ENCODE measurements at places on chromosomes 7 and 10.

DNA sequence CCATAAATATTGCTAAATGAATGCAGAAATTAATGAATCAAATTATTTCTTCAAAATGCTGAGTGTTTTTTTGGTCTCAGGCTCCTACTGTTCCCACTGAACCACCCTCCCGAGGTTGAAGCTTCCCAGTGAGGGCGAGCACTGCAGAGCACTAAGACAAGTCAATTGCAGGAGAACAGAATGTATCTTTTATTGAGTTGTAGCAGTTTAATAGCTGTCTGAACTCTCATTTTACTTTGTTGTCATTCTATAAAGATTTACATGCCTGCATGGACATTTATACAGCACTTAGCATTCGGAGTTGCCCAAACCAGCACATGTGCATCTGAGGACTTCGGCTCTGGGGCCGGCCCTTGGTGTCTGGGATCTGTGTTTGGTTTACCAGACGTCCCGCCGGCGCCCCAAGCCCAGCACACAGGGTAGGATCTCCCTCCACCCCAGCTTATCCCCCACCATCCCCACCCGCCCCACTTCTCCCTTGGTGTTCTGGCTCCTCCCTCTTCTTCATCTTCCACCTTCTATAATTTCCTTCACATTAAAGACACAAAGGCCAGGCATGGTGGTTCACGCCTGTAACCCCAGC, 211.0 kb upstream of the SH2B2 start:
- DNase-seq: no peak

GRCh38 chr7:55531536-55531935, 40.8 kb downstream of the VOPP1 start:
- no peak for DNase-seq

- no peak for DNase-seq
These were observed 10.0 kb upstream of the IFIT5 start for GRCh38 chr10:89404104-89405047.

DNA sequence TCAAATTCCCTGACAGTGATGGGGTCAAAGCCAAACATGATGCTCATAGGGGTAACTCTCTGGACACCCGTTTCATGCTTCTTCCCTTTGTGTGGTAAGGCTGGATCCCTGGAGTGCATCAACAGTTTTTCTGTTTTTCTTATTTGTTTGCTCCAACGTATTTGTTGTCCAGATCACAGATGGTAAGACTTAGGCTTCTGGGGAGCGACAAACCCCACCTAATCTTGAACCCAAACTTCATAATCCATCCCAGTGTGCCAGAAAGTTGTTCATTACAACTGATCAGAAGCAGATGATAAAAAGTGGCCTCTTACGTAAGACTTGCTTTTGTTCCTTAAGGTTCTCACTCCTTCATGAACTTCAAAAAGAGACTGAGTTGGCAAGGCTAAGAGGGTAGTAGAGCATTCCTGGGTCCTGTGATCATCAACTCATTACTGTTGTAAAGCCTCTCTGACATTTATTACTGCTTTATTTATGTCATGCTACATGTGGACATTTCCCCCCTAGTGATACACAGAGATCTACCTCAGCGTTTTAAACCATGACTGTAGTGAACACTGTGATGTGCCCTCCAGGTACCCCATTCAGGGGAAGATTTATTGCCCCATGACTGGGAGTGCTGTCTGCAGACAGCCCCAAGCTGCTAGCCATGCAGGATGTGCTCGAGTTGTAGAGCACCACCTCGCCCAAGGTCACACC, 125.6 kb downstream of the CCDC71L start:
- DNase-seq: no peak

DNA sequence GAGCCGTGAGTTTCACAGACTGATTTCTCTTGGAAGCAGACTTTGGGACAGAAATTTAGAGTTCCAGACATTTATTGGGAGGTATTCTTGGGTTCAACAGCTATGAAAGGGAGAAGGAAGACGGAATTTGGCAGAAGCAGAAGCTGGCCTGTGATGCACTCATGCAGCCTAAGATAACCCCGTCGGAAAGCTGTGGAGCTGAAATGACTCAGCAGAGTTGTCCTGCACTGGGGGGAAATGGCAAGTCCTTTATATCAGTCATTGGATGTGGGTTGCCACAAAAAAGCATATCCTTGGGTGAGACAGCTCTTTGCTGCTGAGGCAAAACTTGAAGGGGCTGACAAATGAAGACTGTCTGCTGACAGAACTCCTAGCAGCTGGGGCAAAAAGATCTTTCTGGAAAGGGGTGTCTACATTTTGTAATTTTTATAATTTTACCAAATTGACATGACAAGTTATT, 11.5 kb upstream of the MICU1 start:
- no peak for DNase-seq

GRCh38 chr7:140322759-140323158, 75.6 kb downstream of the SLC37A3 start:
- no peak for DNase-seq

DNA sequence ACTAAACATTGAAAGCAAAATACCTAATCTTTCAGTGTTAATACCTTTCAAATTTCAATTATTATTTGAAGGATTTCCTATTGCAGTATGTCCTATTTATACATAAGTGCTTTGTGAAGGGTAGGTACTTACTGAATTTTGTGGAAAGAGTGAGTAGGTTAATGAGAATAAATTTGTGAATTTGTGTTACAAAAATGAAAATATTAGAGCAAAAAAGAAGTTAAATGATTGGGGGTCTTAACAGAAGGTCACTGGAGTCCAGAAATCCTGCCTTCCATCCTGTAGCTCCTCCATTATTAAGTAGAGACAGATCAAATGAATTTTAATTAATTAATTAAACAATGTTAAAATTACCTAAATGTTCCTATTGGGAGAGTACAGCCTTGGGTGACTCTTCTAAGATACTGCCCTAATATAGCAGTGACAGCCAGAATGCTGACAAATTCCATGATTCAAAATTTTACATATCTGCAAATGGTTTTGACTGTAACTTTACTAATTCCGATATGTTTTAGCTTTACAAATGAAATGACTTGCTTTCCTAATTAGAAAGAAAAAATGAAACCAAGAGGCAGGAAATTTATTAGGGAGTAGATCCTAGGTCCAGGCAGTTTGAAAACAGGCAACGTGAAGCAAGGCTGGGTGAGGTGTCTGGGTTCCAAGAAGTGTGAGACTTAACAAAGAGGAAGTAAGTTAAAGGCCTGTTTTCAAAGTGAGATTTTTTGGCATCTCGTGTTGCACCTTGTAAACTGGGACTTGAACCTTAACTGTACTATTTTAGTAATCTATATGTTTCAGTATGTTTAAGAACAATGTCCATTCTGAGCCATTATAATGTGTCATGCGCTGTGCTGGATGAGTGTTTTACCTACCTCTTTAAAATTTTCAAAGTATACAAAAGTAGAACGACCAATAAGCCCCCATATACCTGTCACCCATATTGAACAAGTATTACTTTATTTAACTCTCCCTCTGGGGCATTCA, 1.5 kb downstream of the PIK3CG start:
- DNase-seq: no peak

- no peak for DNase-seq
These were observed 303.7 kb downstream of the BMPER start for GRCh38 chr7:34208878-34209621.

DNA sequence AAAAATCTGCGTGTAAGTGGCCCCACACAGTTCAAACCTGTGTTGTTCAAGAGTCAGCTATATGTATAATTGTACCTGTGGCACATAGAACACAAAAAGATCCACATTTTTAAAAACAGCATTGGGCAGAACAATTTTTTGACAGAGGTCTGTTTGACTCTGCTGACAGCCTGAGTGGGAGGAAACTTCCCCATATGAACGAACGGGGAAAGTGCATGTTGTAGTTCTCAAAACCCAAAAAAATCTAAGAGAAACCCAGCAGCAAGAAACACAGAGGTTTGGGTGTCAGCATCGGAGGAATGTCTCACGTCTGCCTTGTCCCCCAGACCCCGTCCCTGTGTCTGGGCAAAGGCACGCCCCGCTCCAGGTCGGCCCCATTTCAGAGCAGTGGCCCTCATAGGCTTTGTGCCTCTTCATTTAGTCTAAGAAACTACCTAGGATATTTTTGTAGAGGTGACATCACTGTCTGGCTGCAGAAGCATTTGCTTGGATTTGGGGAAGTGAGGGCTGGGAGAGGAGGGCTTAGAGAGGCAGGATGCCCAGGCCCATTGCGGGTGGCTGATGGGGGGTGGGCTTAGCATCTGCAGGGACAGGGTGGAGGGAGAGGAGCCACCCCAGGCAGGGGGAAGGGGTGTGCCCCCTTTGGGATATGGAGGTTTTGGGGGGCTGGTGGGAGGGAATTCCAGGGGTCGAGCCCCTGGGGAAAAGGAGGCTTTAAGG, 11.0 kb downstream of the CUX1 start:
- no peak for DNase-seq

- no peak for DNase-seq
These were observed 10.2 kb downstream of the BZW2 start for GRCh38 chr7:16656141-16656540.

DNA sequence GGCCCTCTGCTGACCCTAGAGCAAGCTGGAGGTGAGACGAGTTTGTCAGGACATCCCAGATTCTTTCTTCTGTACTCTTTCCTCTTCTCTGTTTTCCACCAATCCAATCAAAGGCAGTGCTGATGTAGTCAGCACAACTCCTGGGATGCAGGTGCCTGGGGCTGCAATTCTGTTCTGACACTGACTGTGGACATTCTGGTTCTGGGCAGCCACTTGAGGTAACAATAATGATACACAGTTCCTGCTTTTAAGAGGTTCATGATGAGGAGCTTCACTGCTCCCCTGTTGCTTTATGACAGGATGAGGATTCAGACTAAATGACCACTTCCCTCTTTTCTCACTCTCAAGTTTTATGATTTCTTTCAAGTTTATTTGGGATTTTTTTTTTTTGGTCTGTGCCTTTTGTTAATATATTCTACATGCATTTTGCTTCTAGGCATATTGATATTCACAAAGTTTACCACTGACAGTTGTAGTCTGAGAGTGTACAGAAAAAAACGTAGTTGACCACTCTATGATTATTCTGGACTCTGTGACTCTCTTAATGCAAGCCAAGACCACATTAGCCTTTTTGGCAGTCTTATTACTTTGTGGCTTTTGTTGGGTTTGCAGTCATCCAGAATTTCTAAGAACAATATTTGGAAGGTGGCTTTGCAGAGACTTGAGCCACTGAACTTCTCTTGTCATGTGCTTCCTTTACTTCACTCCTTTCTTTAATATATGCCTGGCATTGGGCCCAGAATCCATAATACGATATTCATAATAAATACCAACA, 247.6 kb downstream of the AUTS2 start:
- DNase-seq: no peak

DNA sequence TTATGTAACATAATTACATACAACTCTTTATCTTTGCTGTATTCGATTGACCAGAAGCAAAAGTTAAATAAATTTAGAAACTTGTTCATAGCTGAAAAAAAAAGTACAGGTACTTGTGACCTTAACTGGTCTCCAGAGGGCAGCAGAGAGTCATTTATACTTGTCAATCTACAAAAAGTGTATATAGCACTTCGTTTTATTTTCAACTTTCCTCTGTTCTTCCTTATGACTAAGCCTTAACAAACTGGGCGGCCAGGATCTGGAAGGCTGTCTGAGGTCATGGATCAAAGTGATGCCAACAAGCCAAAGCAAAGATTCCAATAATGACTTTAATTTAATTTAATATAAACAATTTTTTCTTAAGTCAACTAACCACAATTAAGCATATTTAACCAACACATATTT, 29.8 kb downstream of the C10orf67 start:
- peak; percentile 10 for DNase-seq

- no peak for DNase-seq
These were observed 224.7 kb downstream of the GLRX3 start for GRCh38 chr10:130360826-130361311.

DNA sequence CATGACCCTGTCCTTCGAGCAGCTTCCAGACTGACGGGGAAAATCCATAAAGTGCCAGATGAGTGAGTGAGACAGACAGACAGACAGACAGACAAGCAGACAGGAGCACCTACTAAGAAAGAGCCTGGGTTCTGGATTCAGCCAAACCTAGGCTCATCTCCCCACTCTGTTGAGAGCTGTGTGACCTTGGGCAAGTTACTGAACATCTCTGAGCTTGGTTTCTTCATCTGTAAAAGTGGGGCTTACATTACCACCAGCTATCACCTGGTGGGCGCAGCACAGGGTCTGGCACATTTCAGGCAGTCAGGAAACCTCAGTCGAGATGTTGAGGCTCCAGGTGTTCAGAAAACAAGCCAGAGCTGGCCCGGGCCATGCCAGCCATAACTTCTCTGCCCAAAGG, 37.6 kb downstream of the C10orf105 start:
- DNase-seq: no peak

DNA sequence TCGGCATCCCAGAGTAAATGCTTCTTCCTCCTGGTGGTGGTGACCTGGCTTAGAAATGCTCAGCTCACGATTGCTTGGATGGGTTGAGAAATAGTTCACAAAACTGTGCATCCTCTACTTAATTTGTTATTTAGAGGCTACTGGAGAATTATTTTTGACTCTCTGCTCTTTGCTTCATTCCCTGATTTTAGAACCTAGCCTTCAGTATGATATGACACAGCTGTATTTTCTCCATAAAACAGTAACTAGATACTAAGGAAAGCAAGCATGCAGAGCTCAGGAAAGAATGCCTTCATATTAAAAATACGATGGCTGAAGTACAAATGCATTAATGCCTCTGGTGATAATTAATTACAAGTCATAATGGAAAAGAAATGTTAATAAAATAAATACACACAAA, 602.0 kb upstream of the COBL start:
- no peak for DNase-seq

DNA sequence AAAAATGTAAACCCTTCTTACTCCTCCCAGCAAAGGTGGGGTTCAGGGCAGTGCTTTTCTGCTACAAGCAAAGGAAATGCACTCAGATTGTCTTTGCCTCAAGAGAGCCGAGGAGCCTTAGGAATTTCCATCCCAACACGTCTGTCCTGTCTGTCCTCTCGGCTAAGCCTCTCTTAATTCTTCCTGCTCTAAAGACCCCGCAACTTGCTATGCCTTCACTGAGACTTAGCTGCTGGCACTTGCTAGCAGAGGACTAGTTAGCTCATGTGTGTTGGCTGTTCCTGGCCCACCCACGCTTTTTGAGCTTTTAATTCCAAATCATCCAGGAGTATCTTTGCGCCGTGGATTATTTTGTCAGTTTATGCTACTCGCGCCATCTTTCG, 481 bp upstream of the NPM3 start:
- no peak for DNase-seq

- no peak for DNase-seq
These were observed 10.6 kb upstream of the DNAJB12 start for GRCh38 chr10:72365106-72365895.

DNA sequence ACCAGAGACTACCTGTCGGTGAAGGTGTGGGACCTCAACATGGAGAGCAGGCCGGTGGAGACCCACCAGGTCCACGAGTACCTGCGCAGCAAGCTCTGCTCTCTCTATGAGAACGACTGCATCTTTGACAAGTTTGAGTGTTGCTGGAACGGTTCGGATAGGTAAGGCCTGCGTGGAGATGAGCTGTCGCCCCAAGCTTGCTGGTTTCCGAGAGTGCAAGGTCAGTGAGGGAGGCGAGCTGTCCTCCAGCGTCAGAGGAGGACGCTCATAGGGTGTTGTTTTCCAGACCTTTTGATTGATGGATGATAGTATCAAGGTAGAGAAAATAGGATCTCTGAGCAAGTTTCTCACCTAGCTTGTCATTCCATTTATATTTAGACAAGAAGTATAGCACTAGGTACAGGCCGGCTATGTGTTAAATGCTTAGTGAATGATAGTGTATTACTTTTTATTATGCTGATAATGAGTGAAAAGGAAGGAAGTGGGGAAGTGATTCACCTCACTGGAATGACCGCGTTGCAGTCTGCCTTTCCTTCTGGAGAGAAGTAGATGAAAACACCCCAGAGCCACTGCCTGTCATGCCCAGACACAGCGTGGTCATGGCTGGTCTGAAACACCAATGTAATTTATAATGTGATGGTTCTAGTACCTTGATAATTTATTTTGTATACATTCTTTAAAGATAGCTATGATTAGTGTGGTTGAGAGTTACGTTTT, 33.9 kb downstream of the BNIP3 start:
- no peak for DNase-seq
